Substantia nigra (tissue), 51 donors: ENCODE measurements at places on chromosomes 11 and 22.

DNA sequence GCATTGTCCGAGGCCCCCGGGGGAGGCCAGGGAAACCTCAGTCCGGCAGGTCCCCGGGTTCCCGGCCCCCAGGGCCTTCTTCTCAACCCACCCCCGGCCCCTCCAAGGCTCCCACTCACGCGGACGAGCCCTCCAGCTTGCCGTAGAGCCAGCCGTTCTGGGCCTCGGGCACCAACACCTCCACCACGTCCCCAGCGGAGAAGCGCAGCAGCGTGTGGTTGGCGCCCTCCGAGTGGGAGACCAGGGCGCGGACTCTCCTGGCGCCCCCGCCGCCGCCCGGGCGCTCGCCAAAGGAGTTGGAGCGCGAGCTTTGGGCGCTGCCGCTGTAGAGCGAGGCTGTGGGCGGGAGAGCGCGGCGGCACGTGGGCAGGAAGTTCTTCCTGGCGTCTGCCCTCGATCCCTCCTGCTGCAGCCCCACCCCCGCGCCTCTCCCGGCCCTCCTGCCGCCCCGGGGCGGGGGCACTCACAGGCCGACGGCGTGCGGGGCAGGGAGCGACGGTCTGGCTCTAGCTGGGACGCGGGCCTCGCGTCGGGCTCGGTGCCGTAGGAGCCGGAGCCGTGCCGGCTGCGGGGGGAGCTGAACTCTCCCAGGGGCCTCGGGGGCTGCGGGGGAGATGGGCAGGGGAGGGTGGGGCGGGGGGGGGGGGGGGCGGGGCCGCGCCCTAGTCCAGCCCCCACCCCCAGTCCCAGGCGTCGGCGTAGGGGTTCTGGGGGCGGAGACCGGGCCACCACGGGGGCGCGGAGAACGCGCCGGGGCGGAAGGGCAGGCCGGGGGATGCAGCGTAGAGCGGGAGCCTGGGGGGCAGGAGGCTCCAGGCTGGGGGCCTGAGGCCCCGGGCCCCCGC lies 4.9 kb upstream of the SLC16A8 start:
- no peak for DNase-seq

DNA sequence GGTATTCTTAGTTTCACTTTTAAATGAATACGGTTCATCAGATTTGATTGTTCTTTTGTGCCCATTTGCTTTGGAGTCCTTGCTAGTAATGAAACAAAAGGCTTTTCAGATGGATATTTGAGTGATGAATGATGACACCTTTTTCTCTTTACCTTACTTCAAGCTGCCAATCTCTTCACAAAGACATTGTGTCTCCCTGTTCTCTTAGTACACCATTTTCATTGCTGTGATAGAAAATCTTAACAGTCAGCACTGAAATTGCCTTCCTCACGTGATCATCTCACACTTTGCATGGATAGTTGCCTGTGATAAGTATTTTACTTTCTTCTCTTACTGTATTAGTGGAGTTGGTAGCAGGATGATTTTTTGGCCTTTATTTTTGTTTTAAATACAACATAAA lies 396.6 kb downstream of the NELL1 start:
- no peak for DNase-seq

DNA sequence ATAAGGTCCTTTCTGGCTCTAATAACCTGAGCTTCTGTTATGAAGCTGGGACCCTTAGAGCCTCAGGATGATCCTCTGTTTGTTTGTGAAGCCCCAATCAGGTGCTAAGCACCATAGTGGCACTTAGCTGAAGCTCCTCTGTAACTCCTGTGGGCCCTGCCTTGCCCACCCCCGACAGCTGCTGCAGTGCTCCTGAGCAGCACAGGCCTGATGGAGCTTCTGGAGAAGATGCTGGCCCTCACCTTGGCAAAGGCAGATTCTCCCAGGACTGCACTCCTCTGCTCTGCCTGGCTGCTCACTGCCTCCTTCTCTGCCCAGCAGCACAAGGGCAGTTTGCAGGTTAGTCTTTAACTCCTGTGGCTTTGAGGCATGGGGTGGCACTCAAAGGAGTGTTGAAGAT lies 19.0 kb upstream of the CCDC134 start:
- DNase-seq: no peak

DNA sequence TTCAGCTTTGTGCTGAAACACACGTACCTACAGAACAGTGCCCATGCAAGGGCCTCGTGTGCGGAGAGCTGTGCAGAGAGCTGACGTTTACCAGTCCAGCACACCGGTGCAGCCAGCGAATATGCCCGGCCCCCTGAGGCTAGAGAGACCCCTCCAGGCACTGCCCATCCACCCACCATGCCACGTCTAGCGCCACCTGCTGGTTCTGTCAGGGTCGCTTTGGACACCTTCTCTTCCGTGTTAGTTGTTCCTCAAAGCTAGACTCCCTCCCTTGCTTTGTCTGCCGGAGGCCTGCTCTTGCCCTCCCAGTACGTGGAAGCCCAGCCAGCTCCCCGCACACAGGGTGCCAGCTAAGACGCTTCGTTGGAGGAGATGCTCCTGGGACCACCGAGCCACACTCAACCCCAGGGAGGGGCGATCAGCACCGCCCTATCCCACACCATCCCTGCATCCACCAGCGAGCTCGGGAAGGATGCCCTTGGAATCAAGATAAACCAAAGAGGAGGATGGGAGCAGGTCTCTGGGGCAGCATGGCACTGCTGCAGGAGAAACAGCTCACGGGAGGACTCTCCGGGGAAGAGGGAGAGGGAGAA lies 43.4 kb downstream of the CPT1A start:
- peak; percentile 9 for DNase-seq

DNA sequence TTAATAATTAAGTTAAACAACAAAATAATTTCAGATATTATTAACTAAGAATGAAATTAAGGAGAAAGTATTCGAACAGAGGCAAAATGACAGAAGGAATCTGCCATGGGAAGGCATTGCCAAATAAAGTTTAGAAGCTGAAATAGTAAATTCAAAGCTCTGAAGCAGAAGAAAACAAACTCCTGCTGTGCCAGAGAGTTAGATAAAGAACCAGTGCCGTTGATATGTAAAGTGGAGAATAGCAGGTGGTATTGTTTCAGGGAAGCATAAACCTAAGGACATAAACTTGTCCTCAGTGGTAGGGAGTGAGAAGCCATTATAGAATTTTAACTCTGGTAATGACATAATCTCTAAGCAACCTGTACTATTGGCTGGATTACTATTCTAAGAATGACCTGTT lies 2.7 kb upstream of the HBG2 start:
- no peak for DNase-seq
